ENCODE measurements at places on chromosomes 11 and 22.

DNA sequence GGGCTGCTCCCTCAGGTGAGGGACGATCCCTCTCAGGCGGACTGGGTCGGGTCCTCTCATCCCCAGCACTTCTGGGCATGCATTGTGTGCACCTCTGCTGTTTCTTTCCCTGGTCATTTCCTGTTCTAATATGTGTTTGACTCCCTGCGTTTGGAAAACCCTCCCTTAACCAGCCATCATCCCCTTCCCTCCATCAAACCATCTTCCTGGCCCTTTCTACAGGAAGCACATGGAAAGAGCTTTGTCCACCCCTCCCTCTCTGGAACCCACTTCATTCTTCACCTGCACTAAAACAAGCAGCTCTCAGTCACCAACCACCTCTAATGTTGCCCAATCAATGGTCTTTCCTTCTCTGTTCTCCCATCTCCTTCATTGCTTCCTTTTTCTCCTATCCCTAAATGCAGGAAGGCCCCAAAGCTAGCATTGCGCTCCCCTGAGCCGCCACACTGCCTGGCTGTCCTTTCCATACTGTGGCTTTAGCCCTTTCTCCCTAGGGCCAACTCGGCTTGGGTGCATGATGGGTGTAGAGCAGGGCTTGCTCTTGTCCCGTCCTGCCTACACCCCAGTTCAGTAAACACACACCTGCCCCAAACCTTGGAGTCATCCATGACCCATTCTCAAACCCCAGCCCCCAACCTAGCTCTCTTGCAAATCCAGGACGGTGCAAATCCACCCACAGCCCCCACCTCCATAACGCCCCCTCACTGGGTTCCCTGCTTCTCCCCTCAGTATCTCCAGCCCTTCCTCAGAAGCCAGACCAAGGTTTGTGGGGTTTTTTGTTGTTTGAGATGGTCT, 5.4 kb upstream of the GAS2L1 start:
- no peaks in the 10 kb centered on the region for H3K27me3 ChIP-seq
- no peak for DNase-seq
- H3K4me3 ChIP-seq = no peak overlapping the region
- H3K4me1 ChIP-seq = peaks cover 4% of the 10 kb centered on the region
- H3K27ac ChIP-seq = no peak overlapping the region

- H3K4me3 ChIP-seq = no peak overlapping the region
- H3K36me3 ChIP-seq = no peaks in the 10 kb centered on the region
- DNase-seq = no peak
- H3K27ac ChIP-seq = no peak overlapping the region
Measured at GRCh38 chr11:33197915-33198727, 36.8 kb upstream of the CSTF3 start.

- no peak overlapping the region for H3K27ac ChIP-seq
- no peaks in the 10 kb centered on the region for H3K36me3 ChIP-seq
- DNase-seq = no peak
- no peaks in the 10 kb centered on the region for H3K27me3 ChIP-seq
Measured at GRCh38 chr11:76153571-76153923, 52.8 kb downstream of the WNT11 start.

DNA sequence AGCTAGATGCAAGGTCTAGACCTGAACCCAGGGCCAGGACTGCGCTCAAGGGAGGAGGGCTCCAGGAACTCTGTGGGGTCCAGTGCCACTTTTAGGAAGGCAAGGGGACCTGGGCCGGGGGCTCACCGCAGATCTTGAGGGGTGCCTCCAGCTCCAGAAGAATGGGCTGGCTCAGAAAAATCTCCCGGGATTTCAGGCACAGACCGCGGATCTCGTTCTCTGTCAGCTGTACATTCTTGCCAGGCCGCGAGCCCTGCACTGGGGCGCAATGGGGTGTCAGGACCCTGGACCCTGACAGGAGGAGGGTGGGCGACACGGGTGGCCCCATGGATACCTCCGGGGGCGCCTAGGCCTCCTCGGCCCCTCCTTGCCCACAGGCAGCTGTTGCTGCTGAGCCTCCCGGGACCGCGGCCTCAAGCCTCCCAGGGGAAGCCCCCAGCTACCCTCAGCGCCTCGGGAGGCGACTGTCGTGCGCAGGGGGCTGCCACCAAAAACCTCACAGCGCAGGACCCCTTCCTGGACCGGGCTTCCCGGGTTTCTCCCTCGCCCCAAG, 640 bp downstream of the PPP1CA start:
- H3K36me3 ChIP-seq = peaks cover 16% of the 10 kb centered on the region
- no peaks in the 10 kb centered on the region for H3K27me3 ChIP-seq
- peaks cover 28% of the 10 kb centered on the region for H3K4me1 ChIP-seq
- H3K4me3 ChIP-seq = peak overlapping the region; percentile 97
- no peak for DNase-seq
- peak overlapping the region; percentile 65 for H3K27ac ChIP-seq

DNA sequence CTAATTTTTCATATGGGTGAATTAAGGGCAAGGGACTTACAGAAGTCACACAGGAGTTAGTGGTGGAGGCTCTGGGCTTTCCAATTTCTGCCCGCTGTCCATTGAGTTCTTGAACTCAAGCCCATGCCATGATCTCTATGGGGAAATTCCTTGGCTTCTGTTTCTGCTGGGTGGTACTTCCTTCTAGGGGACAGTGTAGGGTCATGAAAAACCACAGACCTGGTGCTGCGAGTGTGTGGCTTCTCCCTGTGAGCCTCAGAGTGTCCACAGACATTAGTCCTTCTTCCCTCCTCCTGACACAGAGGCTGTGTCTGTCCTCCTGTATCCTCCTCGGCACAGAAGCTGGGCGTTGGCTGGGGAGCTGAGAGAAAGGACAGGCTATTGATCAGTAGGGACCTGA, 6.3 kb upstream of the SEZ6L start:
- H3K27me3 ChIP-seq = peaks cover 8% of the 10 kb centered on the region
- no peaks in the 10 kb centered on the region for H3K4me1 ChIP-seq
- H3K27ac ChIP-seq = no peak overlapping the region
- no peaks in the 10 kb centered on the region for H3K36me3 ChIP-seq
- DNase-seq = no peak

DNA sequence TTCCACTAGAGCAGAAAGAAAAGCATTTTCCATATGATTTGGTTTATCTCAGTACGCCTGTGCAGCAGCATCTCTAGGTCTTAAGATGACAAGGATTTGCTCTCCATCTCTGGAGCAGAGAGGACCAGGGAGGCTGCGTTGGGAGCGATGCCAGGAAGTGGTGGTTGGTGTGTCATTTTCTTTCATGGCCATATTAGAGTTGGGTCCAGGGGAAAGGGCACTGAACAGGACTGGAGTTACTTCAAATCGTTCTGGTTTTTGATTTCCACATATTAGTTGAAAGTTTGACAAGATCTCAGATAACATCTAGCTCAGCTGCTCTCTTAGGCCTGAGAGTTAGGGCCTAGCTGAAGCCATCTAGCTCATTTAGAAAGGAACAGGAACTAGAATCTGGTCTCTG, 157.7 kb downstream of the ADAMTS15 start:
- no peaks in the 10 kb centered on the region for H3K27me3 ChIP-seq
- no peaks in the 10 kb centered on the region for H3K36me3 ChIP-seq
- no peak for DNase-seq
- no peak overlapping the region for H3K4me3 ChIP-seq

GRCh38 chr11:76577921-76578653, 92.5 kb downstream of the LRRC32 start:
- H3K4me1 ChIP-seq = no peaks in the 10 kb centered on the region
- peaks cover 20% of the 10 kb centered on the region for H3K27me3 ChIP-seq
- H3K27ac ChIP-seq = no peak overlapping the region
- H3K4me3 ChIP-seq = no peak overlapping the region
- DNase-seq = no peak
- H3K36me3 ChIP-seq = no peaks in the 10 kb centered on the region

- no peaks in the 10 kb centered on the region for H3K4me1 ChIP-seq
- no peak overlapping the region for H3K4me3 ChIP-seq
- H3K27me3 ChIP-seq = peaks cover 79% of the 10 kb centered on the region
- H3K27ac ChIP-seq = no peak overlapping the region
- no peaks in the 10 kb centered on the region for H3K36me3 ChIP-seq
Measured at GRCh38 chr11:17734986-17735817, 621 bp downstream of the KCNC1 start.

GRCh38 chr11:78313181-78313795, 104.3 kb downstream of the GAB2 start:
- peaks cover 3% of the 10 kb centered on the region for H3K27me3 ChIP-seq
- H3K4me3 ChIP-seq = no peak overlapping the region

- H3K27ac ChIP-seq = no peak overlapping the region
- H3K4me1 ChIP-seq = no peaks in the 10 kb centered on the region
- DNase-seq = no peak
- no peaks in the 10 kb centered on the region for H3K36me3 ChIP-seq
- H3K4me3 ChIP-seq = no peak overlapping the region
- H3K27me3 ChIP-seq = no peaks in the 10 kb centered on the region
Measured at GRCh38 chr11:126547691-126548090, 192.2 kb downstream of the ST3GAL4 start.

DNA sequence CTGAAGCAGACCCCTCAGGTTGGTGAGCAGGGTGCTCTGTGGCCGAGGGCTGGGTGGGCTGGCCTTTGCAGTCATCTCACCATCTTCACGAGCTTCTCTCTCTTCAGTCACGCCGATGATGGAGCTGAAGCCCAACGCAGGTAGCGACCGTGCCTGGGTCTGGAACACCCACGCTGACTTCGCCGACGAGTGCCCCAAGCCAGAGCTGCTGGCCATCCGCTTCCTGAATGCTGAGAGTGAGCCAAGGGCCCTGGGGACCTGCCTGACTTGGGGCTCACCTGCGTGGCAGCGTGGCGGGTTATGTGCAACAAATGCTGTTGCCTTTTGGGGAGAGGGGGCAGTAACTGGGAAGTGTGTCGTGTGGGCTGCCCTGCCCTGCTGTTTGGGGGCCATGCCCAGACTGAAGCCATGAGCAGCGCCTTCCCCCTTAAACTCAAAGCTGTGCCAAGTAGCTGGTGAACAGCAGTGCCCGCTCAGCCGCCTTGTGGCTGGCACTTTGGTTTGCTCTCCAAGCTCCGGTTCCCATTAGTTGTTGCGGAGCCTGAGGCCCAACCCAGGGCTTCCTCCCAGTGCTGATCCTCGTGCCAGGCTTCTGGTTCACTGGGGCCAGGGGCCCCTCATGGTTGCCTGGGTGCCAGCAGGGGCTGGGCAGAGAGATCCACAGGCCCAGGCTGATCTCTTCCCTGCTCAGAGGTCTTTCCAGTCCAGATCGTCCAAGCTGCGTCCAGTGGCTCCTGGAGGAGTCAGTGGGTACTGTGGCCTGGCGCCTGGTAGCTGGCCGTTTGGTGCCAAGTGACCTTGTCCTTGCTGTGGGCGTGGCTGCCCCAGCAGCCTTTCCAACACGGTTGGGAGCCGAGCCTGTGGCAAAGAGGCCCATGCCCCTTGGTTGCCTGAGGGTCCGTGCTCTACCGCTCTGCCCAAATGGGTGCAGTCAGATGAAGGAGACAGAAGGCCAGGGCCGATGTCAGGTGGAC, 6.1 kb upstream of the ZDHHC8 start:
- no peak for DNase-seq
- H3K27ac ChIP-seq = no peak overlapping the region
- H3K4me3 ChIP-seq = no peak overlapping the region
- H3K4me1 ChIP-seq = peaks cover 3% of the 10 kb centered on the region
- no peaks in the 10 kb centered on the region for H3K27me3 ChIP-seq
- H3K36me3 ChIP-seq = peaks cover 21% of the 10 kb centered on the region

DNA sequence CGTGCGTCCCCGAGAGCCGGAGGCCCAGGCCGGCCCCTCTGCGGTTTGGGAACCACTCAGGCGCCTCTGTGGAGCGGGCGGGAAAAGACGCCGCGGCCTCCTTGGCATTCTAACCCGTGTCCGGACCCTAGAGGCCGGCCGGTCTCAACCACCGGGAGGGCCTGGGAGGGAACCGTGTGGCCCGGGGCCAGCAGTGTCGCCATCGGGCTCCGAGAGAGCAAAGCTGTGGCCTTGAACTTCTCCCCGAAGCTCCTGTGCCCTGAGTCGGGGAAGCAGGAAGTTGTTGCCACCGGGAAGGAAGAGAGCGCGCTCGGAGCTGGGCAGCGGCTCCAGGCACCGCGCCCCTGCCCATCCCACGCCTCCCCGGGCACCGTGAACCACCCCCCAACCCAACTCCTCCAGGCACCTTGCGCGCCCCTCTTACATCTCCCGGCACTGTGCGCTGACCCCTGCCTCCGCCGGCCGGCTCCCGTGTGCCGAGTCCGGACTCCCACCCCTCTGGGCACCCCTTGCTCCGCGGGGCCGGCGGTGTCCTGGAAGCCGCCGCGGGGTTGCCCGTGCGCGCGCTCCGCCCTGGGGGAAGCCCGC, 80.0 kb upstream of the PPARA start:
- H3K4me3 ChIP-seq = peak overlapping the region; percentile 63
- no peaks in the 10 kb centered on the region for H3K4me1 ChIP-seq
- peak overlapping the region; percentile 40 for H3K27ac ChIP-seq

DNA sequence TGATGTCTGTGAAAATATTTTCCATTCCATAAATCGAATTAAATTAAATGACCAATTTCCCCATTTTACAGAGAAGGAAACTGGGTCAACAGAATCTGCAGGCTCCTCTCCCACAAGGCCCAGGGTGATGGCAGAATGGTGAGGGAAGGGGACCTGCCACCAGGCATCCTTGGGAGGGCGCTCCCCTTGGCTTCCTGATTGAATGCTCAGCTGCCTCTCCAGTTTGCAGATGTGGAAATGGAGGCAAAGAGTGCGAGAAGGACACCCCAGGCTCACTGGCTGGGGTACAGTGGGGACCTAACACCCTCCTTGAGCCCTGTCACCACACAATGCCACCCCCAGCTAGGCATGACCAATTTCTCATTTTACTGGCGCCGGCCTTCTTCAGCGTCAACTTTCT, 28.5 kb upstream of the CSNK1E start:
- no peaks in the 10 kb centered on the region for H3K4me1 ChIP-seq
- no peaks in the 10 kb centered on the region for H3K27me3 ChIP-seq
- H3K4me3 ChIP-seq = no peak overlapping the region
- no peaks in the 10 kb centered on the region for H3K36me3 ChIP-seq
- DNase-seq = no peak
- no peak overlapping the region for H3K27ac ChIP-seq

DNA sequence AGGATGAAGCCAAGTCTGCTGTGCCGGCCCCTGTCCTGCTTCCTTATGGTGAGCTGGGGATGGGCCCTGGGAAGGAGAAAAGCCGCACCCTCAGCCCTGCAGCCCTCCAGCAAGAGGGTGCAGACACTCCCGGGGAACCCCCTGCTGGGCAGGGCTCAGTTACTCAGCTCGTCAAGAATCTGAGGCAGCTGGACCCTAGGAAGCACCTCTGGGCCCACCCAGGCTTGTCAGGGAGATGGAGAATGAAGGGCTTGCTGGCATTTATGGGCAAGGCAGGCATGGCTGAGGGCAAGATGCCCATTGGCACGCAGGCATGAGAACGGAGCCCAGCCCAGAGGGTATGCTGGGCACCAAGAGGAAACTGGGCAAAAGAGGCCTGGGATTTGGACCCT, 12.9 kb downstream of the RELT start:
- H3K36me3 ChIP-seq = peaks cover 11% of the 10 kb centered on the region
- H3K4me3 ChIP-seq = no peak overlapping the region
- no peak overlapping the region for H3K27ac ChIP-seq
- DNase-seq = no peak
- H3K27me3 ChIP-seq = no peaks in the 10 kb centered on the region

DNA sequence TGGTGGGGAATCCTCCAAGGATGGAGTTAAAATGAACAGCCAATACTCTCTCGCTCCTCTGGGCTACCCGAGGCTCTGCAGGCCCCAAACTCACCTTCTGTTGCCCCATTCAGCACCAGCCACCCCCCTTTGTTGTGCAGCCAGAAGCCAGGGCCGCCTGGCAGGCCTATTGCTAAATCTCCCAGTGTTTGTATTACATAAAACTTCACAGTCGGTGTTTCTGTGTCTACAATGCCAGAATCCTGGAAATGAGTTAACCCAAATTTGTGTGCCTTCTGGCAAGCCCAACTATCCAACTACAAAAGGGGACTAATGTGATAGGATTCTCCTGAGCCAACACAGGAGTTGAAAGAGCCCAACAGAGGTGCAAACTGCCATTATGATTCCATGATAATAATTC, 9.3 kb downstream of the KCNJ5 start:
- H3K27me3 ChIP-seq = peaks cover 31% of the 10 kb centered on the region
- no peak overlapping the region for H3K27ac ChIP-seq
- H3K4me1 ChIP-seq = no peaks in the 10 kb centered on the region
